CD8-positive, alpha-beta memory T cell (primary cell): ENCODE measurements at places on chromosomes 3 and 15.

DNA sequence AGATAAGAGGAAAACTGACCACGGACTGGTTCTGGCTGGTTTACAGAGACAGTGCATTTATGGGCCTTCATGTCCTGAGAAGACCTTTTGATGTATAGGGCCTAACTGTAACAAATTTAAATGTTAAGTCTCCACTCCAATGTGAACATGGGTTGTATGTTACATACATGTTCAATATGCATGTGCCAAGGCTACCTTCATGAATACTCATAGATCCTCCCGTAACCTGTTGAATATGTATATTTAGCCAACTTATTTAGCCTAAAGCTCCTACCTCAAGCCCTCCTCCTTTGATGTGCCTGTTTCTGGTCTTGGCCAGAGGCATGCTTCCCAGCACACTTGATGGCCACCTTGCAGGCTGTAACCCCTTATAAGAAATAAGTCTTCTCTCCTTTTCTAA lies at the start of gene OR5H2:
Gene OR5H2 (plus strand): TSS at position 301 of the 400 bp plus-strand sequence. CDS start 398 bp downstream, outside the sequence.
- DNase-seq: no peak

- DNase-seq: peak; percentile 6
Measured at GRCh38 chr15:90482124-90483011, 47.4 kb upstream of the CRTC3 start.

- DNase-seq: no peak
Measured at GRCh38 chr15:36599620-36600433, 20.4 kb downstream of the CDIN1 start.

DNA sequence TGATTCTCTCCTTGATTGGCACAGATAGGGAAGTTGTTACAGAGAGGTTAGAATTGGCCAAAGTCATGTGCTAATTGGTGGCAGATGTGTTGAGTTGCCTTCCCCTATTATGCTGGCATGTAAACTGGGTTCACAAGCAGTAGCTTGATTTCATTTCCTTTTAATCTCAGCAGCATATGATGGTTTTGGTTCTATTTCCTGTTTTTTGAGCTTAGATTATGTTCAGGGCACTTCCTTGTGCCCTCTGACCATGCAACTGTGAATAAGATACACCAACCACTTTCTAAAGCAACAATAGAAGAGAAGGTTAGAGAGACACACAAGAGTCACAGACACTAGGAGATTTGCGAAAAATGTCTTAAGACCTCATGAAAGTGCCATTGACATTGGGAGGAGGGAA lies 16.5 kb downstream of the HPS3 start:
- DNase-seq: no peak

DNA sequence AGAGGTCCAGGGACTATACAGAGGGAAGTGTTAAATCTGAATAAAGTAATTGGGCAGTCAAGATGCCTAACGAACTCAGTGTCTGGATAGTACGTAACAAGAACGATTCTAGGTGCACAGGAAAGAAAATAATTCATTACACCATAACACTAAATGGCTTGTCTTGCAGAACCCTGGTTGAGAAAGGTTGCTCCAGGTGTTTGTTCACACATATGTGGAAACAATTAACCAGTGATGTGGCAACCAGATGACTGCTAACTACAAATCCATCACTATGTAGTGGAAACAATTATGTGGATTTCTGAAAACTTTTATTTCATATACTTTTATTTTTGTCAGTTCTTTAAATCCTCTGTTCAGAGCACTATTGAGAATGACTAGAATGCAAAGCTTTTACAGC lies 10.4 kb upstream of the HDC start:
- no peak for DNase-seq

- DNase-seq: no peak
Measured at GRCh38 chr15:41194444-41194843, 36.1 kb downstream of the EXD1 start.

- DNase-seq: no peak
Measured at GRCh38 chr3:33868309-33868708, 69.9 kb downstream of the PDCD6IP start.

GRCh38 chr3:161042023-161042501 lies 63.1 kb downstream of the B3GALNT1 start:
- DNase-seq: no peak
